CD8-positive, alpha-beta T cell (primary cell): ENCODE measurements at places on chromosomes 2 and 18.

DNA sequence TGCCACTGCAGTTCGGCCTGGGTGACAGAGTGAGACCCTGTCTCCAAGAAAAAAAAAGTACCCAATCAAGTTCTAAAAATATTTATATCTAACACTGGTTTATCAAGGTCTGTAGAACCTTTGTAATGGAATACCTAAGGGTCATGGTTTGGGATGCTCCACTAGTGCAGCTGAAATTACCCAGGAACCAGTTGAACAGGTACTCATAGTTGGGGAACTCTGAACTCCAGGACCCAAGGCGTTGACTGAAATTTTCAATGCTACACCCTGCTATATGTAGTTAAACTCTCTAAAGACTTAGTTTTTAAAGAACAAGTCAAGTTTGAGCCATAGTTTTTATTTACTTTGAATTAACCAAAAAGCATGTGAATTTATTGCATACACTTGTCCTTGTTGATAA lies 55.1 kb downstream of the FAM117B start:
- no peak for DNase-seq

DNA sequence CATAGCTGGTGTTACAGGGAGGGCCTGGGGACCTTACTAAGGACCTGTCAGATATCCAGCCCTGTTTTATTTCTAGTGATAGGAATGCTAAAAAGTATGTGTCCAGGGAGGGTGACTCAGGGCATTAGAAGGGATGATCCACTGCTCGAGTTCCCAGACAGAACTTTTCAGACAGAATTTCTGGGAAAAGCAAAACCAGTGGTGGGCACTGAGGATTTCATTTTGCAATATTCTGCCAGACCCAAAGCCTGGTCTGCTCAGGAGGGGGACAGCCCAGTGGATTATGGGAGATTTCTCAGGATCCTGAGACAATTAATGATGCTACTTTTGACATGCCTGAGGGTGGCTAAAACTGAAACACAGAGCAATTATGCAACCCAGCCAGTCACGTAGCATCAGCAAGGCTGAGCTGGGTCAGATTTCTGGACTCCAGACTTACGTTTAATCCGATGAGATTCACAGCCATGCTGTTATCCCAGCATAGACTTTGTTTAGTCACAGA lies 4.7 kb upstream of the KCNE4 start:
- no peak for DNase-seq

- DNase-seq, result no peak
Observed at GRCh38 chr2:7801212-7801611, 880.6 kb upstream of the ID2 start.

DNA sequence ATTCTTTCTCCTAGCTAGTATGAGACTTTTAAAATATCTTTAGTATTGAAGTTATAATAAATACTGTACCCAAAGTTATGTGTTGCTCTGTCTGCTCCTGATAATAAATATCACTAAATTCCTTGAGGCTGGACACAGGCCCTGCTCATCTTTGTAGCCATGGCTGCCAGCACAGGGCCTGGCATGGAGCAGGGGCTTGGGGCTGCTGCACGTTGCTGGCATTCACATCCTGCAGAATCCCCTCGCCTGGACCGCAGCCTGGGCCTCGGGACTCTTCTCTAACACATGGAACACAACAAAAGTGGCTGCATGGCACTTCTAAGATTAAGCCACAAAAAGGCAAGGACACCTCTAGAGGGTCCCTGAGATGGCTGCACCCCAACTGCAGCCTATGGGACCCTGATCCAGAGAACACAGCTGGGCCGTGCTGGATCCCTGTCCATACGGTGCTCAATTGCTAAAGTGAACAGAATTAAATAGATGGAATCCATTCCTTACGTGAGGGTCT lies 477.5 kb upstream of the MYT1L start:
- no peak for DNase-seq

DNA sequence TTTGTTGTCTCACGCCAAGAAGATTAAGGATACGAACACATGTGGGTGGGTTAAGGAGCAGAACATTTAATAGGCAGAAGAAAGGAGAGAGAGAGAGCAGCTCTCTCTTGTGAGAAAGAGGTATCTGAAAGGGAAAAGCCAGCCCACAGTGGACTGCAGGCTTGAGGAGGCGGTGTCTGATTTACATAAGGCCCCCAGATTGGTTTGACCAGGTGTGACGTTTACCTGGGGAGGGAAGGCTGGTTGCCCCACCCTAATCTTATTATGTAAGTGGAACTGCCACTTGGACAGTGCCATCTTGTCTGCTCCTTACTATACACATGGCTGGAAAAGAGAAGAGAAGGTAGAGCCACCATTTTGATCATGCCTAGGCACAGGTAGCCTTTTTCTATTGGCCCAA lies 189.2 kb downstream of the NCK2 start:
- no peak for DNase-seq

GRCh38 chr18:58975296-58975695 lies 110.6 kb downstream of the ZNF532 start:
- no peak for DNase-seq

- no peak for DNase-seq
Observed at GRCh38 chr2:72041638-72042111, 106.0 kb downstream of the CYP26B1 start.

GRCh38 chr2:70767079-70767698 lies 811 bp downstream of the ADD2 start:
- peak; percentile 11 for DNase-seq

DNA sequence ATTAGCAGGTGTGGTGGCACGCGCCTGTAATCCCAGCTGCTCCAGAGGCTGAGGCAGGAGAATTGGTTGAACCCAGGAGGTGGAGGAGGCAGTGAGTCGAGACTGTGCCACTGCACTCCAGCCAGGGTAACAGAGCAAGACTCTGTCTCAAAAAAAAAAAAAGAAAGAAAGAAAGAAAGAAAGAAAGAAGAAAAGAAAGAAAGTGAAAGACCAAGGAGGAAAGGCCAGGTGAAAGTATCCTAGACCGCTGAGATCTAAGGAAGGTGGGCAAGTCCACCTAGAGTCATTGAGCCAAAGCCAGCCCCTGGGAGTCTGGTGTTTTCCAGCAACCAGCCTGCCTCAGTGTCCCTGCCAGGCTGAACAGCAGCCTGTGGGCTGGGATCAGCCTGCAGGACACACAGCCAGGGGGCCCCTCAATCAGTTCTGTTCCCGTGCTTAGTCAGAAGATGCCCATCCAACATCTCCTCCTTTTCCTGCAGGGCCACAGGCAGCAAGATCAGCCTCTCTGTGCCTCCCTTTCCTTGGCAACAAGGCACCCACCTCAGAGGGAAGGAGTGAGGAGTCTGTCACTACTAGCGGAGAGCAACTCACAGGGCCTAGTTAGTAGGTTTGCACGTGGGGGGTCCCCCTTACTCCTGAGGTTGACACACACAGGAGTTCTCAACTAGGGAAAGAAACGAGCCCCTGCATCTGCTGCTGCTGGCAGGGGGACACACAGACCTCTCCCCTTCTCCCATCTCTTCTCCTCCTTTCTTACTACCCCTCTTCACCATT lies 64.1 kb downstream of the SMAD7 start:
- DNase-seq, result no peak

GRCh38 chr2:180048251-180048650 lies 41.2 kb upstream of the CWC22 start:
- no peak for DNase-seq

DNA sequence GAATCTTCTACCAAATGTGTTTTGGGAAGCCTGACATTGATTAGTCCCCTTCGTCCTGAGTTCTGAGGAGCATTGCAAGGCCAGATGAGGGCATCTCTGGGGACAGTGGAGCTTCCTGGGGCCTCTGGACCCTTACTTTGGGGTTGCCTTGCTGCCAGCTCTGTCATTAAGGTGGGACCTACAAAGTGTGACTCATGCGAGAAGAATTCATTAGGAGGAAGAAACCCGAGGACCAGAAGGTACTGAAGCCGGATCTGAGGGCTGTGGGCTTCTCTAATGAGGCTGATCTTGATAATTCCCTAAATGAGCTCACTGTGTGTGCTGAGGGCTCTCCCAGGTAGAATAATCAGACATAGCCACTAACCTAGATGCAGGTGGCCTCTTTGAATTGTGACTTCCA lies 695 bp upstream of the SCYGR2 start:
- no peak for DNase-seq

- no peak for DNase-seq
Observed at GRCh38 chr2:94872676-94873361, 1.6 kb downstream of the TEKT4 start.

DNA sequence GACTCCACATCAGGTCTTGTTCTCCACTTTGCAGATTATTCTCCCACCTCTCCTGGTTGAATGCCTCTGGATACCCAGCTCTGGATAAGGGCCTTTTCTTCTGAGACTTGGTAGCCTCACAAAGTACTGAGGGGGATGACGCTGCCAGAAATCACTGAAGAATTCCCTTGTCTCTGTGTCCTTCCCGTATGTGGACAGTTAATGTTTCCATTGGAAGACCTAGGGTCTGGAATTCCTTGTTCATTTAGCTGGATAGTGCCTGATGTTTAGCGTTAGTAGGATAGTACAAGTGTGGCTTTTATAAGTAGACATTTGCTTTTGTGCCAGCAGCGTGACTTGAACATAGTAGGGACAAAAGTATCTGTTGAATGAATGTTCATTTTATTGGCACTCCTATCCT lies 76.9 kb downstream of the CLHC1 start:
- DNase-seq, result no peak

DNA sequence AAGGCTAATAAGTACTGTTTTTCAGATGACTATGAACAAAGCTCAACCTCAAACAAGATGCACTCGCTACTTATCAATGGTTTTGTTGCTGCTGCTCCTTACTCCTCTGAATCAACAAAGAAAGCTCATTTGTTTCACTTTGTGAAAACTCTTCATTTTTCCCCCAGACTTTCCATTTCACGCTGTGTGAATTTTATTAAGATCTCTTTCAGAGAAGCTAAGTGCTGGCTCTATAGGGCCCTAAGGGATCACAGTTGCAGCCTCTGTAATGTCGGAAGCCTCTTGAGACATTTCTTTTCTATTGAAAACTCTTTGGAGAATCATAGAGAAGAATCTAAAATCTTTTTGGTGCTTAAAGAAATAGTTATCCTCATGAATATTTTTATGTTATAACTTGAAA lies 209.8 kb downstream of the CD226 start:
- no peak for DNase-seq

DNA sequence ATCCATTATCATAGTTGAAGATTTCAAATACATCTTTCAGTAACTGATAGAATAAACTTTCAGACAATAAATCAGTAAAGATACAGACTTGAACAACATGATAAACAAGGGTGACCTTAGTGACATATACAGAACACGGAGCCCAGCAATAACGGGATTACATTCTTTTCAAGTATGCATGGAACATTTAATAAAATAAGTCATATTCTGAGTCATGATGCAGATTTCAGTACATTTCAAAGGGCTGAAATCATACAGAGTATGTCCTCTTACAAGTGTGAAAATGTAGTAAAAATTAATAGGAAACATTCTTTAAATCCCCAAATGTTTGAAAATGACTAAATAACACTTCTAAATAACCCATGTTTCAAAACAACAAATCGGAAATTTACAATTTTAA lies 17.2 kb upstream of the KLHL29 start:
- no peak for DNase-seq

GRCh38 chr2:215437614-215438013 lies 1.7 kb upstream of the FN1 start:
- no peak for DNase-seq

DNA sequence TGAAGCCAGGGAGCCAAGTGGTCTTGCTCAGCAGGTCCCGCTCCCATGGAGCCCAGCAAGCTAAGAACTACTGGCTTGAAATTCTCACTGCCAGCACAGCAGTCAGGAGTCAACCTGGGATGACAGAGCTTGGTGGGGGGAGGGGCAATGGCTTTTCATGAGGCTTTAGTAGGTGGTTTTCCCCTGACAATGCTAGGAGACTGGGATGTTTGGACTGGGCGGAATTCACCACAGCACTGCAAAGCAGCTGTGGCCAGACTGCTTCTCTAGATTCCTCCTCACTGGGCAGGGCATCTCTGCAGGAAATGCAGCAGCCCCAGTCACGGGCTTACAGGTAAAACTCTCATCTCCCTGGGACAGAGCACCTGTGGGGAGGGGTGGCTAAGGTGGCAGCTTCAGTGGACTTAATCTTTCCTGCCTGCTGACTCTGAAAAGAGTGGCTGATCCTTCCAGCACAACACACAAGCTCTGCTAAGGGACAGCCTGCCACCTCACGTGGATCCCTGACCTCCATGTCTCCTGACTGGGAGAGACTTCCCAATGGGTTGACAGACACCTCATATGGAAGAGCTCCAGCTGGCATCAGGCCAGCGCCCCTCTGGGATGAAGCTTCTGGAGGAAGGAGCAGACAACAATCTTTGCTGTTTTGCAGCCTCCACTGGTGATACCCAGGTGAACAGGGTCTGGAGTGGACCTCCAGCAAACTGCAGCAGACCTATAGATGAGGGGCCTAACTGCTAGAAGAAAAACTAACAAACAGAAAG lies 349.7 kb upstream of the ST6GAL2 start:
- DNase-seq, result no peak

- DNase-seq, result no peak
Observed at GRCh38 chr2:227674485-227674884, 7.9 kb downstream of the SCYGR5 start.

DNA sequence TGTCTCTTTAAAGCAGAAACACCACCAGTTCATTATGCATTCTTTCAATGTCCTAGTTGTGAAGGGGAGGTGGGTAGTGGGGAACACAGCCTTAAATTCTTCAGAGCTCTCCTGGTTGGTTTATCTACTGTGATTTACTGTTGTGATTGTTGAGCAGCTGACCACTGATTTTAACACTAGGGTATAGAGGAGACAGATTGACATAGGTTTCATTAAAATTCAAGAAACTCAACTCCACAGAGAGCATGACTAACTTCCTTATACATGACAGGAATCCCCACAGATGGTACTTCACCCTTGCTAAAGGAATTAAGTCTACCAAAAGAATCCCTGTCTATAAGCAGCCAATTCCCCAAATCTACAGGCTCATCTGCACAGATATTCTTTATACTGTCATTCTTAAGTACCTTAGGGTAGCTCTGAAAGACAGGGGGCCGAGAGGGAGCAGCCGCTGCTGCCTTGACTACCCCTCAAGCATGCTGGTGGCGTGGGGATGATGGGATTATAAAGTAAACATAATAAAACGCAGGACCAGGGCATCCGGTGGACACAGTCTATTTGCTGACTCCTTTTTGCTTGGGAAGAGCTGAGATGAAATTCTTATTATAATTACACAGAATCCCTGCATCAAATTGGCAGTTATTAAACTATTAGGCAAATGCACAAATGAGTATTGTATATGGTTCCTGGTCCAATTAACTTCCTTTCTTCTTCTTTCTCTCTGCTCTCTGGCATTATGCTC lies 1377.6 kb upstream of the PIK3C3 start:
- no peak for DNase-seq

GRCh38 chr2:3427272-3427671 lies 47.8 kb downstream of the TRAPPC12 start:
- no peak for DNase-seq

GRCh38 chr2:143440411-143441012 lies 311.3 kb downstream of the ARHGAP15 start:
- DNase-seq, result no peak

GRCh38 chr2:133705287-133705686 lies 137.0 kb upstream of the NCKAP5 start:
- no peak for DNase-seq

- DNase-seq, result no peak
Observed at GRCh38 chr2:129379411-129379810, 600.1 kb upstream of the RAB6C start.
